ENCODE measurements at places on chromosomes 16 and 17.

- no peak for DNase-seq
Observed at GRCh38 chr17:5661491-5662125, 77.3 kb upstream of the NLRP1 start.

- no peak for DNase-seq
Observed at GRCh38 chr17:2975469-2975958, 87.9 kb downstream of the OR1D5 start.

DNA sequence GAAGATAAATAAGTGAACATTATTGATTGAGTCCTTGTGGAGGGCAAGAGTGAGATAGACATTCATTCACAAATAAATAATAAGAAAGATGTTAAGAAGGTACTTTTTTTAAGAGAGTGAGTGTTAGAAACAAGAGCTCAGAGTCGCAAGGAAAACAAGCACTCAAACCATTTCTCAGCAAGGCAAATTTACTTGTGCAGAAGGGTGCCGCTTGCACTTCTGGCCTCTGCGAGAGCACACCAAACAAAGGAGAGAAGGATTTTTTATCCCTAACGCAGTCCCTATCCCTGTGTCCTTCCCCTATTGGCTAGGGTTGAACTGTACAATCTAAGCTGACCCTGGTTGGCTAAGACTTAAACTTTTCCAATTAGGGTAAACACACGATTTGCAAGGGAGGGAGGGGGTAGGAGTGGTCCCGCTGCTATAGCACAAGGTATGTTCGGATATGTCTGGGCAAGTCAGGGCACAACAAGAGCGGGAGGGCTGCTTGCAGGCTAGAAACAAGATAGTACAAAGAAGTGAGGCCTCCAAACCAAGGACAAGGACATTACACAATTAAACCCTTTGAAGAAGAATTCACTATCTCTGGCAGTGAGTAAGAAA lies 156.2 kb downstream of the PPM1E start:
- DNase-seq, result no peak

DNA sequence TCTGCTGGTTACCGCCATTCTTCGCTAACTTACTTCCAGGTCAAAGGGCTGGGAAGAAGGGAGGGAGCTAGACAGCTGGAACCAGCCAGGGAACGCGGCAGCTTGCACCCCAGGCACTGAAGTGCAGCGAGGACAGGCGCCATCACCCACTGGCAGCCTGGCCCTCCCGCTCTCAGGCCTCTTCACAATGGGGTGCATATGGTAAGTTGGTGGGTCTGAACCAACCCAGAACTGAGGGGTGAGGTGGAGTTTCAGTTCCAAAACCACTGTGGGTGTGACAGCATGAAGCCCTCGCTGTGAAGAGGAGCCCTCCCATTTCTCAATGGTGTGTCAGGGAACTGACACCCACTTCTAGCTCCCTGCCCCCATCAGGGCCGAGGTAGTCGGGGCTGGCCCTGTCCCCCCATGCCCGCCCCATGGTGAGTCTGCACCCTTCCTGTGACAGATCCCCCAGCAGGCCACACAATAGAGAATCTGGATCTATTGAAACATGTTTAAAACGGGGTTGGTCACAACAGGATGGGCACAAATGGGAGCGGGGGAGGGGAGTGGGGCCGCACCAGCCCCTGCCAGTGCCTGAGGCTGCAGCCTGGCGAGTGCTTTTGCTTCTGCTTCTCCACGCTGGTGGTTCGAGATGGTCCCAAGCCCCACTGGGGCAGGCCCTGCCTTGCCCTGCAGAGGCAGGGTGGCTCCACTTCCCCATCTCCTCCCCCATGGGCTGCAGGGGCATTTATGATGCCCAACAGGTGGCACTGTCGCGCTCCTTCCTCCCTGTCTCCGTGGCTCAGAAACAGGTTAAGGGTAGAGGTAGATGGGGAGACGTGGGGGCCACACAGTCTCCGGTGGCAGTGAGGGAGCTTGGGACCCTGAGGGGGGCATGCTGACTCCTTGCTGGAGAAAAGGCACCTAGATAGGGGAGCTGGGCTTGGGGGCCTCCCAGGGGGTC lies 2.3 kb downstream of the LIMD2 start:
- peak; percentile 63 for DNase-seq

- DNase-seq, result no peak
Observed at GRCh38 chr17:83200231-83200699, 120.9 kb downstream of the METRNL start.

DNA sequence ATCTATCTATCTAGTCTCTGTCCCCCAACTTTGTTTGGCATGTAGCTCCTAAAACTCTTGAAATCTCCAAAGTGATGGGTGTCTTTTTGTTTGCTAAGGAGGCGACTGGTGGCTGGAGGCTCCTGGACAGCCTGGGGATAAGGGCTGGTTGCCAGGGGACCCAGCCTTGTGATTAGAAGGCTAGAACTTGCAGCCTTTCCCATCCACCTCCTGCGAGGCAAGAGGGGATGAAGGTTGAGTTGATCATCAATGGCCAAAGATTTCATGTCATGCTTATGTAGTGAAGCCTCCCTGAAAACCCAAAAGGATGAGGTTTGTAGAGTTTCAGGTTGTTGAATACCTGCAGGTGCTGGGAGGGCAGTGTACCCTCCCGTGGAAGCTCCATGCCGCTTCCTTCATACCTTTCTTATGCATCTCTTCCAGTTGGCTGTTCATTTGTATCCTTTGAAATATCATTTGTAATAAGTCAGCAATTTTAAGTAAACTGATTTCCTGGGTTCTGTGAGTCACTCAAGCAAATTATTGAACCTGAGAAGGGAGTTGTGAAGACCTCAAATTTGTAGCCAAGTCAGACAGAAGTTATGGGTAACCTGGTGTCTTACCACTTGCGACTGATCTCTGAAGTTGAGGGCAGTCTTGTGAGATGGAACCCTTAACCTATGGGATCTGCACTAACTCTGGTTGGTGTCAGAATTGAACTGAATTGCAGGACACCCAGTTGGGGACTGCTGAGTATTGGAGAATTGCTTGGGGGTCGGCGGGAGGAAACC lies 202.4 kb downstream of the SEC14L1 start:
- no peak for DNase-seq

- DNase-seq, result no peak
Observed at GRCh38 chr16:15054357-15055140, 1.3 kb downstream of the NTAN1 start.

GRCh38 chr16:46688101-46688653 lies 801 bp downstream of the VPS35 start:
- DNase-seq, result no peak
